ENCODE measurements at places on chromosomes 7 and 10.
A peak's percentile ranks its signal among the peaks of the same experiment; 100 is the strongest.

DNA sequence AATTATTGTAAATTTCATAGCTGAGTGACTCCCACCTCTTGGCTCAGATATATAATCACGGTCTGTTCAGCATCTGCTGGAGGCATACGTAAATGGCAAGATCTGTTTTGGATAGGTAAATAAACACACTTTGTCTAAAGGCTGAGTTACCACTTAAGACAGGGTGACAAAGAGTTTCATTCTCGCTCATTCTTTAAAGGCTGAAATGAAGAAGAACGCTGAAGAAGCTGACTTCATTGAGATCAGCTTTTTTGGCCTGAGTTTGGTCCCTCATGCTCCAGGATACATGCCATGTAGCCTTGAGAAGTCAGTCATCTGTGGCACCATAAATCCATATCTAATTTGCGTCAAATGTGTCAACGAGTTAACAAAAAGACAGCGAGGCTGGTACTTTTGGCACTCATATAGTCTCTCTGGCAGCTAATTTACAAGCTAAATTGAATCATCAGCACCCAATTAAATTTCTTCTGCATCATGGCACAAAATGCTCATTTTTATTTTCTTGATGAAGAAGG is 309.9 kb downstream of the GPAM start:
- no peak for DNase-seq

DNA sequence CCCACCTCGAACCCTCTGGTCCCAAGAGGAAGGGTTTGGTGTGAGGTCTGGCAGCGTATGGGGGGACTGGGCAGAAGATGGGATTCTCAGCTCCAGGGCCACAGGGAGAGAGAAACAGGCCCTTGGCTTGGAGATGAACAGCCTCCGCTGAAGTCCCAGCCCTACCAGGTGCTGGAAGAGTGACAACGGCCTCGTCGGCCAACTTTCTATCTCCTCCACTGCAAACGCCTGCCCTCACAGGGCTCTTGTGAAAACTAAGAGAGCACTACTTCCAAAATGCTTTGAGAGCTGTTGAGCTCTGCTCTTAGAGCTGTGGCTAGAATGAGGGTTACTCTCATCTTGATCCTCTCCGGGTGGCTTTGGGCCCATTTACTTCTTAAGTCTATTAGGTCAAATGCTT is 63.5 kb downstream of the AFAP1L2 start:
- DNase-seq = no peak

- peak; percentile 78 for DNase-seq
Measured at GRCh38 chr7:7566651-7567611, at the start of gene MIOS. MIOS (plus strand) TSS chr7:7566884; CDS start chr7:7572476, 5,592 bp downstream.

GRCh38 chr10:111086574-111086973 is 9.7 kb downstream of the ADRA2A start:
- no peak for DNase-seq

DNA sequence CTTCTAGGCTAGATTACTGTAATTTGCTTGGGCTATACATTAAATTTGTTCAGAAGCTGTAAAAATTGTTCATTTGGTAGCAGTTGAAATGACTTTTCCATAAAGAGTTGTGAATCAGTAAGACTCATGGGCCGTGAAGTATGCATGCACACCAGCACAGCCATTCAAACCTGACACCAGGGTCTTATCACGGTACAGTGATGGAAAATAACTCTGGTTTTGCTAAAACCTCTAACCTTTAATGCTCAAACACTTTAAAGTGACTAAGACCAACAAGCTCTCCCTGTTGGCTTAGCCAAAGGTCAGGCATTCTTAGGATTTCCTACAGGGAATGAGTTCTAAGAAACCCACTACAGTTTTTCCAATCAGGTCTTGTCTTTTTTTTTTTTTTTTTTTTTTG is 11.5 kb downstream of the ARL3 start:
- DNase-seq = no peak

DNA sequence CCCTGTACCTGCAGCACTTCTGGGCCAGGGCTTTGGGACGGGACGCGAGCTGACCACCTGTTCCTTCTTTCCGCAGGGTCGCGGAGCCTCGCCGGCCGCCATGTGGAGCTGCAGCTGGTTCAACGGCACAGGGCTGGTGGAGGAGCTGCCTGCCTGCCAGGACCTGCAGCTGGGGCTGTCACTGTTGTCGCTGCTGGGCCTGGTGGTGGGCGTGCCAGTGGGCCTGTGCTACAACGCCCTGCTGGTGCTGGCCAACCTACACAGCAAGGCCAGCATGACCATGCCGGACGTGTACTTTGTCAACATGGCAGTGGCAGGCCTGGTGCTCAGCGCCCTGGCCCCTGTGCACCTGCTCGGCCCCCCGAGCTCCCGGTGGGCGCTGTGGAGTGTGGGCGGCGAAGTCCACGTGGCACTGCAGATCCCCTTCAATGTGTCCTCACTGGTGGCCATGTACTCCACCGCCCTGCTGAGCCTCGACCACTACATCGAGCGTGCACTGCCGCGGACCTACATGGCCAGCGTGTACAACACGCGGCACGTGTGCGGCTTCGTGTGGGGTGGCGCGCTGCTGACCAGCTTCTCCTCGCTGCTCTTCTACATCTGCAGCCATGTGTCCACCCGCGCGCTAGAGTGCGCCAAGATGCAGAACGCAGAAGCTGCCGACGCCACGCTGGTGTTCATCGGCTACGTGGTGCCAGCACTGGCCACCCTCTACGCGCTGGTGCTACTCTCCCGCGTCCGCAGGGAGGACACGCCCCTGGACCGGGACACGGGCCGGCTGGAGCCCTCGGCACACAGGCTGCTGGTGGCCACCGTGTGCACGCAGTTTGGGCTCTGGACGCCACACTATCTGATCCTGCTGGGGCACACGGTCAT is 13.3 kb downstream of the GPR146 start:
- no peak for DNase-seq

DNA sequence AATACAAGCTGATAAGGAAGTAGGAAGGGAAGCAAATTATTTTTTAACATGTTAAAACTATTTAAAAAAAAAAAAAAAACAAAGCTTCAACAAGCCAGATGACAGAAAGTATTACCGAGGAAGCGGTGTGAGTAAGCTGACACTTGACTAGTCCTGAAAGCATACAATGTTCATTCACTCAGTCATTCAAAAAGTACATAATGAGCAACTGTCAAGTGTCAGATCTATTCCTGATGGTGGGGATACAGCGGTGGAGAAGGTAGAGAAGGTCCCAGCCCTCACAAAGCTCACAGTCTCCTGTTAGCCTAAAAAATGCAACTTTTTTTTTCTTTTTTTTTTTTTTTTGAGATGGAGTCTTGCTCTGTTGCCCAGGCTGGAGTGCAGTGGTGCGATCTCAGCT is 40.0 kb downstream of the RAPGEF5 start:
- no peak for DNase-seq

- DNase-seq = no peak
Measured at GRCh38 chr10:103837370-103838069, 17.9 kb downstream of the SH3PXD2A start.

DNA sequence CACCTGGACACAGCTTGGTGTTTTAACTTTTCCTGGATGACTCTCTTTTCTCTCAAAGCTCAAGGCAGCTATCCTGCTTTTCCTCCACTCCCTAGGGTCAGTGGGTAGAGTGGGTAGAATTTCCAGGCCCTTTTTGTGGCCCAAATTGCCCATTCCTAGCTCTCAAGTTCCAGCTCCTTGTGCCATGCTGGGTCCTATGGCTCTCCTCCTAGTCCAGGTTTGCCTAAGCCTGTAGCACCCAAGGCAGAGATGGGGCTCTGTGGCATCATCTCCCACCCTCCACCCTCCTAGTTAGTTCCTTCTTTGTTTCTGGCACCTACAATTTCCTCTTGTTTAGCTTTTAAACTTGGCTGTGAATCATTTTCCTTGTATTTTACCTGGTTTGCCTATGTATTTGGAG is 9.7 kb downstream of the CPA4 start:
- DNase-seq = no peak

DNA sequence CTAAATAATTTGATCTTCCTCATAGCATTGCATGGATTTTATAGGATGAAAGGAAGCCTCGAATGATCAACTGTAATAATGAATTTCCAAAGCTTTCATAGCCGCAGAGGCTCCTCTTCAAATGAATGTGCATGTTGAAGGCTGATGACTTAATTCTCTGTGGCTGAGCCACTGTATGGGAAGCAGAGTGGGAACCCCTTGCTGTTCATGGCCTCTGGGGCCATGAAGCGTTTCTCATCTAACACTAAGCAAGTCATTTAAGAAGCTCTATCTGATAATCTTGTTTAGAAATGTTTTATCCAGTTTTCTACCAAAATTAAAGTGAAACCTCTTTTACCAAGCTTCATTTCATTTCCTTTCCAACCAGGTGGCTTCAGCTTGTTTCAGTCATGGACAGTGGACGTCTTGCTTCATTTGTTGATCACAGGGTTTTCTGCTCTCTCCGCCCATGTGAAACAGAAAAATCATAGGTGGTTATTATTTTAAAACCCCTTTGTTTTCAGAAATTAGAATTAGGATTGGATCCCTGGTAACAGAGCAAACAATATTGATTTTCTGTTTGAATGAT is 10.3 kb upstream of the ADARB2 start:
- DNase-seq = no peak

- DNase-seq = no peak
Measured at GRCh38 chr10:70598857-70599295, 3.7 kb downstream of the PRF1 start.

DNA sequence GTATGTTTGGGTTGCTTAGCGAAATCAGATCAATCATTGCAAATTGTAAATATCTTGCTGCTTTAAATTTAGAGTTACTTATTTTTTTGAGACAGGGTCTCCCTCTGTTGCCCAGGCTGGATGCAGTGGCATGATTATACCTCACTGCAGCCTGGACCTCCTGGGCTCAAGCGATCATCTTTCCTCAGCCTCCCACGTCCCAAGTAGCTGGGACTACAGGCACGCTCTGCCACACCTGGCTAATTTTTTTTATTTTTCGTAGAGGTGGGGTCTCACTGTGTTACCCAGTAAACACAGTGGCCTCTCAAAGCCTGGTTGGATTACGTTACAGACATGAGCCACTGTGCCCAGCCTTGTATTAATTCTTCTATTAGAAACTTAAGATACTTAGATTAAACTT is 1.7 kb downstream of the VDAC2 start:
- DNase-seq = no peak

All from activated CD4-positive, alpha-beta T cell treated with anti-CD3 and anti-CD28 coated beads, Interleukin-2, amount 50 U/mL, for 1 hour (primary cell).